ENCODE measurements at places on chromosomes 2 and 18.

GRCh38 chr2:10524341-10524740 is 76.2 kb upstream of the ODC1 start:
- no peak for DNase-seq

DNA sequence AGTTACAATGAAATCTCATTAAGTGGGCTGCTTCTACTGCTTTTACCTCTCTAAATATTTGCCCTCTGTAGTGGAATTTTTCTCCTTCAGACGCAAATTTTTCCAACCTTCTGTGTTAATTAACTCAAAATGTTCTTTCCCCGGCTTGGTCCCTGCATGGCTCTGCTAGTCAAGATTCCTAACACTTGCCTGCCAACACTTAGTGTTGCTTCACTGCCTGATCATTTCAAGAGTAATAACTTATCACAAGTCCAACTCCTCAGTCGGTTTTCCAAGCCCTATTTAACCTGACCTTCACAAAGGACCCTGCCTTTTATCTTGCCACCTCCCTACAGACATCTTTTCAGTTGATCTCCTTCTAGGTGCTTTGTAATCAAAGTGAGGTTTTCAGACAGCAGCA is 142.7 kb downstream of the HRH4 start:
- no peak for DNase-seq

GRCh38 chr2:49207204-49207603 is 52.9 kb upstream of the FSHR start:
- DNase-seq, result no peak

DNA sequence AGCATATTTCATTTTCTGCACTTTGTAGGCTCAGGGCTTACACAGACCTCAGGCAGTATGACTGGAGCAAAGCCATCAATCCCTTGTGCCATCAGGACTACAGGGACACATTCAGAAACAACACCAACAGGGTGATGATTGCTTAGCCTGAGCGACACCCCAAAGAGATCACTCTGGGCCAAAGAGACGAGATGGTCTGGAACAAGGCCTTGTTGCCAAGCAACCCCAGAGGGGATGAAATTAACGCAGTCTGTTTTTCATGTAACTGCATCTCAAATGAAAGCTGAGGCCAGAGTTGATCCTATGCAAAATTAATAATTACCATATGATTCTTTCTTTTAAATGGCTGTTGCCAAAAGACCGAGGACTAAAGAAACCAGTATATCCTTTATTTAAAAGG is 20.2 kb upstream of the B3GNT2 start:
- no peak for DNase-seq

DNA sequence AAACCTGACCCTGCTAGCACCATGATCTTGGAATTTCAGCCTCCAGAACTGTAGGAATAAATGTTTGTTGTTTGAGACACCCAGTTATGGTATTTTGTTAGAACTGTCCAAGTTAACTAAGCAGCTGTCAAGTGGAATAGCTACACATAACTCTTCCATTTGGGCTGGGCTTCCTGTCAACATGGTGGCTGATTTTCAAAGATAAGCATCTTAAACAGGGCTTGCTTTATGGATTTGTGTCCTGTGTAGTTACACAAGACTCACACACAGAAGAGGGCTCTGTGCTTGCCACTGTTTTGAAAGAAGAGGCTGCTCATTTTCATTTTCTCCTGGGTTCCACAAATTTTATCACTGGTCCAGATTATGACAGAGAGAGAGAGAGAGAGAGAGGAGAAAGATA is 35.7 kb downstream of the GCG start:
- no peak for DNase-seq

DNA sequence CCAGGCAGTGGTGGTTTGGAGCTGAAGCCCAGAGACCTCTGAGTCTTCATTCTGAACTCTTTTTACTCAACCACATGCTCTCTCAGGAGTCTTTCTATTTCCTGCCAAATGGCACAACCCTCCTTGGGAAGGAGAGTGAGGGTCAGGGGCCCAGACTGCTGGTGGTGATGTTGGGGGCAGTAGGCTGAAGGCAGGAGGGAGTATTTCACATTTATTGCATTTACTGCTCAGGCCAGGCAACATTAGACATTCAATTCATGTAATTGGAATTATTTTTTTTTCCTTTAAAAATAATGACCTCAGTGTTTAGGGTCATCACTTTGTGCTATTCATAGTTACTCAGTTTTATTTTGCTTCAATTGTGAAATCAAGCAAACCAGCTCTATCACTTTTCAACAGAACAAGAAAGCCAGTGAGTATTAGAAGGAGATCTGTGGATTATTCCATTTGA is 311.3 kb upstream of the NT5C1B start:
- DNase-seq, result no peak

- no peak for DNase-seq
These were observed 58.9 kb downstream of the TRPM8 start for GRCh38 chr2:233976087-233976486.

GRCh38 chr2:85999061-85999831 is 106.4 kb downstream of the POLR1A start:
- DNase-seq, result no peak

DNA sequence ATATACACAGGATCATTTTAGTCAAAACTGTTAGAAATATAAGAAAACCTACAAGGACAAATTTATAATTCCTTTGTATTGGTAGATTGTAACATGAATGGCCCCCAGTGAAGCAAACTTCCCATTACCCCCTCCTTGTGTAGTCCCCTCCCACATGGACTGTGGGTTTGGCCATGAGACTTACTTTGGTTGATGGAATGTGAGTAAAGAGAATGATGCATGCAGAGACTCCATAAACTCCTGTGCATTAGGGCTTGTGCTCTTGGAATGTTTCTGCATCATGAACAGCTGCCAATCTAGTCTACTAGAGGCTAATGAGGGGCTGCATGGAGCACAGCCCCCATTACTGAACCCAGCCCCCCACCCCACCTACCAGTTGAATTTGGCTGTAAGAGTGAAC is 8.3 kb upstream of the TGFA start:
- no peak for DNase-seq

- DNase-seq, result no peak
These were observed 125.4 kb downstream of the MGAT5 start for GRCh38 chr2:134379293-134379692.

GRCh38 chr18:79768745-79769144 is 29.0 kb upstream of the KCNG2 start:
- DNase-seq, result no peak

DNA sequence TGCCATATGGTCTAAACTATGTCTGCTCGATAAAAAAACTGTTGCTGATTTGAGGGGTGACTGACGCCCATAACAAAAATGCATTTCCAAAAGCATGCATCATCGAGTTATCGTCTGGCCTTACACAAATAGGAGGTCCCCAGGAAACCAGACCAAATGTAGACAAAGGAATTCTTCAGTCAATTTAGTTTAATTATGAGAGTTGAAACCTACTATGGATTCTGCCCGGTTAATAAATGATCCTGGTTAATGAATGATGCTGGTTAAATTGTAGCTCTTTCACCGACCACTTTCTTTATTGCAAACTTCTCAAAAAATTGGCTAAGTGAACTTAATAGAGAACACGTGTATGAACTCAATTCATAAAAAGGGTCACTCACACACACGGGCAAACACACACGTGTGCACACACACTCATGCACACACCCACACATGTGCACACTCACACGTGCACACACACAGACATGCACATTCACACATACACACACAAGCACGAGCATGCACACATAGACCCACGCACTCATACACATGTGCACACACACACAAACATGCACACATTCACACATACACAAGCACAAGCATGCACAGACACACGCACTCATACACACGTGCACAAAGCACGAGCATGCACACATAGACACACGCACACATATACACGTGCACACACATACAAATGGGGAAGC is 59.0 kb upstream of the SALL3 start:
- no peak for DNase-seq

DNA sequence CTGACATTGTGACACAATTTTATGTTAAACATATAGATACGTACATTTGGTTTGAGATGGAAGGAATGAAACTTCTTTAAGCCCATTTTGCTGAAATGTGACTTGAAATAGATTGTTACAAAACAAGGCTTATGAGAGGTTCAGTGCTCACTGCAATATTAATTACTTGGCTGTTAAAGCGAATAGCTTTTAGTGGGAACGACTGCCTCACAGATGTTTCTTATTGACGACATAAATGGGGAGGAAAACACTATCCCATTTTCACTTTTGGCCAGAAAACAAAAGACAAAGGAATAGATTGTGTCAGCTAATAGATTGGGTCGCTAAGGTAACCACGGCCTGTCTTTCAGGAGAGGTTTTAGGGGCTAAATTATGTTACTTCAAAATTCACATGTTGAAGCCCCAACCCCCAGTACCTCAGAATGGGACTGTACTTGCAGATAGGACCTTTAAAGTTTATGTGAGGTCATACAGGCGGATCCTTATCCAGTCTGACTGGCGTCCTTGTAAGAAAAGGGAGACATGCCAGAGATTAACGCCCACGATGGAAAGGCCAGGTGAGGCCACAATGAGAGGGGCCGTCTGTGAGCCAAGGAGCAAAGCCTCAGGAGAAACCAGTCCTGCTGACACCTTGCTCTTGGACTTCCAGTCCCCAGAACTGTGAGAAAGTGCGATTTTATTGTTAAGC is 10.8 kb downstream of the INPP1 start:
- no peak for DNase-seq

GRCh38 chr2:181751266-181752030 is 71.1 kb upstream of the NEUROD1 start:
- no peak for DNase-seq

GRCh38 chr2:27221166-27221565 is 4.0 kb downstream of the CAD start:
- DNase-seq, result no peak

GRCh38 chr2:134148843-134149472 is 104.9 kb upstream of the MGAT5 start:
- no peak for DNase-seq

DNA sequence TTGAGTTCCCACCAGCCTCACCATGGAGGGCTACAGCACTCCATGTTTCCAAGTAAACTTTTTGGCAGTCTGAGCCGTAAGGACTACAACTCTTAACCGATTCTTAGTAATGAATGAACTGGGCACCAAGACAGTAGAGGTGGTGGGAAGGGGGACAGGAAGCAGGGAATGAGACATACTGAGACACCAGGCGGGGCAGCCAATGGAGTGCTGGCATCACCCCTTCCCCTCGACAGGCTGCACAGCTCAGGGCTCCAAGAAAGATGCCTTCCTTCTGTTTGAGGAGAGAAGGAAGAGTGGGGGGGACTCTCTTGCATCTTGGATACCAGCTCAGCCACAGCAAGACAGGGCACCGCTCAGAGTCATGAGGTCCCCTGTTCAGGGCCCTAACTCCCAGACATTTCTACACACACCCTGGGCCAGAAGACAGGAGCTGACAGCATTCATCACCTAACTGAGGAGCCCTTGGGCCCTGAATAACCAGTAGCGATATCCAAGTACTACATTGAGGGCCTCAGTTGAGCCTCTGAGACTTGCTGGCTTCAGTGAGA is 45.2 kb downstream of the USP34 start:
- no peak for DNase-seq

- no peak for DNase-seq
These were observed 127.4 kb downstream of the CDC42EP3 start for GRCh38 chr2:37543999-37544557.

GRCh38 chr18:63316612-63317555 is 2.7 kb downstream of the BCL2 start:
- DNase-seq, result no peak

DNA sequence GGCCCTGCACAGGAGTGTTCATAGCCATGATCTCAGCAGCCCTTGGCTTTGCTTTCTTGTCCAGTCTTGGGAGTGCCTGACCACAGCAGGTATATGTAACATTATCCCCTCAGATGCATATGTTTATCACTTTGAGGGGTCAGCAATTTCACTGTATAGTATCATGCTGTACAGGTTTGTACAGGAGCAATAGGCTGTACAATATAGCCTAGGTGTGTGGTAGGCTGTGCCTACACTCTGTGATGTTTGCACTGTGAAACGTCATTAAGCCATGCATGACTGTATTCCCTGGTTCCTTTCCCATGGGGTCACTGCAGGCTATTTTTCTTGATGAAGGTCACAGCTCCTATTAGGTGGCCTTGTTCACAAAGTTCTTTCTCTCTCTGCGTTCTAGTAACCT is 4.7 kb upstream of the IL36G start:
- no peak for DNase-seq

- DNase-seq, result no peak
These were observed 107.1 kb upstream of the TCF4 start for GRCh38 chr18:55695091-55695490.

- no peak for DNase-seq
These were observed 109.8 kb downstream of the GALNT14 start for GRCh38 chr2:31028417-31028816.

DNA sequence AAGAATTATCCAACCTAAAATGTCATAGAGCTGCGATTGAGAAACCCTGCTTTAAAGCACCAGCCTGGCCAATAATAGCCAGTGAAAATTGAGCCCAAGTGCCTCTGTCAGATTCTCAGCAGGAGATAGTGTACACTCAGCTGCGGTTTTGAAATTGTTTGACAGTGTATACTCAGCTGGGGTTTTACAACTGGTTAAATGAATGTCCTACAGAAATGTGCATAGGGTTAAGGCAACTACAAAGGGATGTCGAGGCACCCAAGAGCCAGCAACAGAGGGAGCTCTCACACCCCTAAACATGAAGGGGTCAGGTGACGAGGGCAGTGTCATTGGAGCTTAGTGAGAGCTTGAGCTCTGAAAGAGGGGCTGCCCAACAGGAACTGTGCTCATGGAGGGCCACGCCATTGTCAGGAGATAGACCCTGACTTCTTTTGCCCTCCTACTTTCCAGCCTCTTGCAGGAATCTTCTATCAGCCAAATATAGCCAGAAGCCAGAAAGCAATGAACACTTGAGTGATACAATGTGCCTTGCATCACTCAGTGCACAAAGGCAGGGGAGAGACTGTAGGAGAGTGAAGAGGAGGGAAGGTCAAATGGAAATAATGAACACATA is 15.1 kb downstream of the ACTG2 start:
- DNase-seq, result no peak

DNA sequence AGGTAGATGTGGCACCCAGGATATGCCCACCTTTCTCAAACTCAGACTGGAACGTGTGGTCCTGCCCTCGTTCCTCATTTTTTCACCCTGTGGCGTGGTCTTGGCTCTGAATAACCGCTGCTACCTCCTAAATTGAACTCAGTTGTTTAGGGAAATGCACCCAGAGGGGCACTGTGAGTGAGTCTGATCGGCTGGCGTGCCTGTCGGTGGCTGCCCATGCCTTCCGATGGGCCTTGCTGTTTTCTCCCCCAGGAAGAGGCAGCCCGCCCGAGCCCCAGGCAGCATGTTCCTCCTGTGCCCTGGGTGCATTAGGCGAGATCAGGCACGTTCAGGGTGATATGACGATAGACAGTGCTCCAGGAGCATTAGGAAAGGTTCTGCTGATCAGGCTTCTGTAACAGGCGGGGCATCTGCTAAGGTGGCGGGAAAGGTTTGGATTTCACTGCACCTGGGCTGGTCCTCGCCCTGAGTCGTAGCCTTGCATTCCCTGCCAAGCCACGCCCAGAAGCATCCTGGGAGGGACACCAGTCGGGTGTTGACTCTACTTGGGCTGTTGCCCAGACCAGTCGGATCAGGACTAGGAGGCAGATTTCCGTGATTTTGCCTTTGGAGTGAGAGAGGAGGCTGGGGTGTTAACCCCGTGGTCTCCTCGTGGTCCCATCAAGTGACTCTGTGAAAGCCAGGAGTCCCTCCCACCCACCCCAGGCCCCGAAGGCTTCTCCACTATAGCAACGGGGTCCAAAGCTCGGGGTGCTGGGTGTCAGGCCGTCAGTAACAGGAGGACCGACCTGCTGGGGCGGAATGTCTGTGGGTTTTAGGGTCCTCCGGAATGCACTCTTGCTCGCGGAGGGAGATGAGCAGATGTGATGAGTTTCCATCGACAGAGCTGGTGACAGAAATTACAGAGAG is 75.1 kb downstream of the SH3BP4 start:
- no peak for DNase-seq

- no peak for DNase-seq
These were observed 206.6 kb downstream of the HAUS1 start for GRCh38 chr18:46310675-46311345.

Data from stimulated activated CD8-positive, alpha-beta memory T cell treated with anti-CD3 and anti-CD28 coated beads, Interleukin-4, amount 100 ng/mL, for 1 hour (primary cell).